ENCODE measurements at places on chromosomes 16 and 17.
A peak's percentile ranks its signal among the peaks of the same experiment; 100 is the strongest.

GRCh38 chr16:18792836-18793433 lies 2.8 kb upstream of the RPS15A start:
- DNase-seq, result no peak

DNA sequence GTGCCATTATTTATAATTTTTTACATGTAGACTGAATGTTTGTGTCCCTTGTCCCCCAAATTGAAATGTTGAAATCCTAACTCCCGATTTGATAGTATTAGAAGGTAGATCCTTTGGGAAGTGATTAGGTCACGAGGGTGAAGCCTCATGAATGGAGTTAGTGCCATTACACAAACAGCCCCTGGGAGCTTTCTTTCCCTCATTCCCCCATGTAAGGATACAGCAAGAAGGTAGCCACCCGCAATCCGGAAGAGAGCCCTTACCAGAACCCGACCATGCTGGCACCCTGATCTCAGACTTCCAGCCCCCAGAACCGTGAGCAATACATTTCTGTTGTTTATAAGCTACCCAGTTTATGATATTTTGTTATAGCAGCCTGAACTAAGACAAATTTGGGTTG lies 143.2 kb downstream of the NPIPB5 start:
- no peak for DNase-seq

- DNase-seq, result no peak
Measured at GRCh38 chr17:50198026-50198669, 3.3 kb downstream of the COL1A1 start.

DNA sequence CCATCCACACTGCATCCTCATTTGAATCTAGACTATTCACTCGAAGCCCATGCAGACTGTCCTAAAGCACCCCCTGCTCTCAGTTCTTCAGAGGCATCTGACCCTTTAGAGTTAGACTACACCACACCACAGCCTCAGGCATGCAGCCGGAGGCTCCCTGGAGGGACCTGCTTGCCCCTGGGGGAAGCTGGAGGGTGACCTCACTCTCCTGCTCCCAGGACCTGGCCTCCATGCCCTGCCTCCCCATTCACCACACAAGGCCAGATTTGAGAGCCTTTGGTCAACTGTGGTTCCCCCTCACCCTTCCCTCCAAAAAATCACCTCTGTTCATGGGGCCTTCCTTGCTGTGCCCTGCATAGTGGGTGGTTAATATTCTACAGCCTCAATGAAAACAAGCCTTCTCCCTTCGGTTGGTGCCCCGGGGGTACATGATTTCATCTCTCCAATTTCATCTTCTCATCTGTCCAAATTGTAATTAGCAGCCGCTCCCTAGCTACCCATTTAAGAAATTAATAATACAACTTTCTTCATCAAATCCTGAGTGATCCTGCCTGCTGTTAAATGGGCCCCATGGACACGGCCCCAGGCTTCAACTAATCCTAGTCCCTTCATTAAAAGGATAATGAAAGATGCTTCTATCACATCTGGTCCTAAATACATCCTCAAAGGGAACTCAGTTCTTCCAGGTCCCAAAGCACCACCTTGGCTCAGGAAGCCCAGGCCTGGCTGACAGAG lies 24.4 kb downstream of the ABCC12 start:
- no peak for DNase-seq

GRCh38 chr16:72561-73548 lies at the start of gene RHBDF1:
Gene RHBDF1, minus strand, starts transcription at chr16:72631. Its CDS starts 7,616 bp downstream, at chr16:65015.
- DNase-seq, result peak; percentile 84

DNA sequence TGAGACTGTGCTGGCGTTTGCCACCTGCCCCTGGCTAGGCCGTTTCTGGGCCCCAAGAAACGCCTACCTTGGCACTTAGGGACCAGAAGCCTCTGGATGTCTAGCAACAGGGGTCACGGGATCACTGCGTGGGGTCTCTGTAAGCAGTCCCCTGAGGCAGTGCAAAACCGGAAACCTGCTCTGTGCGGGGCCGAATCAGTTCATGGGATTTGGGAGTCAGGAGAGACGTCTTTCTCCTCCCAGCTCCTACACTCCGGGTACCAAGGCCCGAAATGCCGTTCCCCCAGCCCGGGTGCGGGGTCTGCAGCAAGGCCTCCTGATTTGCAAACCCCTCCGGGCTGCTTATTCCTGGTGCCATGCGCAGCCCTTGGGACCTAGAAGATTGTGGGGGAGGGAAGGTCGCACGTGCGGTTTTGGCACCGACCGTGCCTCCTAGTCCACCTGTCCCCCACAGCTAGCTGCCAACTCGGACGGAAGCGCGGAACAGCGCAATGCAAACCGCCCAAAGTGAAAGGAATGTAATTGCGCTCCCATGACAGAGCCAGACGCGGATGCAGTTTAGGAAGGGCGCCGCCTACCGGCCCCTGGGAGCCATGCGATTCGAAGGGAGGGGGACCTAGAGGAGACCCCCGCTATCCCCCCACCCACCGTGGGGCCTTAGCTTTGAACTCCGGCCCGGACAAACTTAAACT lies 6.5 kb downstream of the IRX5 start:
- DNase-seq, result peak; percentile 63

GRCh38 chr17:21249920-21250703 lies 3.1 kb downstream of the NATD1 start:
- DNase-seq, result no peak

GRCh38 chr17:17859909-17860765 lies 23.4 kb upstream of the SREBF1 start:
- DNase-seq, result peak; percentile 75
